ENCODE measurements at places on chromosomes 16 and 17.

- DNase-seq = no peak
Measured at GRCh38 chr17:53629188-53629587, 193.5 kb upstream of the KIF2B start.

- DNase-seq = no peak
Measured at GRCh38 chr17:40331743-40332641, 23.0 kb downstream of the RARA start.

- DNase-seq = no peak
Measured at GRCh38 chr17:12421646-12422306, 243.9 kb upstream of the MYOCD start.

GRCh38 chr17:74873874-74874614 is 1.2 kb upstream of the FDXR start:
- no peak for DNase-seq

DNA sequence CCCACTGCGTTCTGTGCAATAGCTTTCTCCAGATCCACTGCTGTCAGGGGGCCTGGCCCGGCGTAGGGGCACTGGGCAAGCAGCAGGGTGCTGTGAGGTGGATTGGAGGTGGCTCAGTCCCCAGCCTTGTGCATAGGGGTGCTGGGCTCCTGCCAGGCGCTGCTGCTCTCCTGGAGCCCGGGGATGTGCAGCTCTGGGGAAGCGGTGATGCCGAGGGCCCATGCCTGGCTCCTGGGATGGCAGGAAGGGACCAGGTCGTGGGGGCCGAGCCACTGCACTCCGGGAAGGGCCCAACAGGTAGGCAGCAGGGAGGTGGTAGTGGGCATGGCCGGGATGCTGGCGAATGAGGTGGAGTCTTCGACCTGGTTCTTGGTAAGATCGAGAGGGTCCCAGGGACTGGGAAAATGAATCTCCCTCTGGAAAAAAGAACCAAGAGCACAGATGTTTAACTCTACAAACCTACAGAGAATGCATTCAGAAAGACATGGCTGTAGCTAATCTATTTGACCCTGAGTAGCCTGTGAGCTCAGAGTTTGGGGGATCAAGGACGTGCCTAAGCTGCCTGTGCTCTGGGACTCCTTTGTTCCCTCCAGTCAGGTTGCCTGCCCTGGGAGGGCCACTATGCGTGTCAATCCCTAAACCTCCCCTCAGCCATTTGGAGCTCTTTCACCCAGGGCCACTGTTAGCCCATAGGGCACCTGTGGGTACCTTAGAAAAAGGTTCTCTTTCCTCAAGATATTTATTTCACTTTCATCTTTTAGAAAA is 6.6 kb upstream of the SUPT4H1 start:
- no peak for DNase-seq

DNA sequence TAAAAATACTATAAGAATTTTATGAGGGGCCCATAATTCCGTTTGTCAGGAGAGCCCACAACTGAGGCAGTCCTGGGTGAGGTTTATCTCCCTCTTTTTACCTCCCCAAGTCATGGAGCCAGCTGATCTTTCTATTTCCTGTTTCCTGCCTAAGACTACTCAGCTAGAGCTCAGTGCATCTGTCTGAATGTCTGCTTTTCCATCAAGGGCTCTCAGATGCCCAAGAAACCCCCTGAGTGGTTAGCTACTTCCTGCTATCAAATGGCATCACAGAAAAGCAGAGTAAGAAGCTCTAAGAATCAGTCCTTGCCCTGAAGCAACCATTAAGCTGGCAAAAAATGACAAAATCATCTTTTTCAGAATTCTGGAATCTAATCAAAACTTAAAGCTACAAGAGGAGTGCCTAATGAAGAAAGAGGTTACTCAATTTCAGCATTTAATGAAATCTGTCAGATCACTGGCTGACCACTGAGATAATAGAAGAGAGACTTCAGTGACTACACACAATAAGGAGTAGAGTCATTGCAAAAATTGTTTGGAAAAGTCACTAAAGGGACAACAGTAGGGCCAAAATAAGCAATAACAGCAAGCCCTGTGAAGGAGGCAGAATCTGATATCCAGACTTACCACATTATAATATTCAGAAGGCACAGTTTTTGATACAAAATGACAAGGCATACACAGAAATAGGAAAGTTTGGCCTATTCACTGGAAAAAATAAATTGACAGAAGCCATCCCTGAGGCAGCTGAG is 150.1 kb downstream of the CYB561 start:
- DNase-seq = no peak

Data from NCI-H1417 treated with DMSO at 0.1 percent for 48 hours (cell line).